Adipose tissue (tissue), 3 donors: ENCODE measurements at places on chromosomes 12 and 14. TPM values are rescaled to one million over a fixed set of nuclear protein-coding genes. Genes with fewer than 3 reads are reported as not detected.

Gene LACRT
- not detected for polyA plus RNA-seq

Gene EPYC
- polyA plus RNA-seq = 0.04 TPM

Gene TMEM121
- polyA plus RNA-seq = 1.8 TPM

Gene KRT3
- polyA plus RNA-seq = not detected

Gene FAM90A1
- 0.59 TPM for polyA plus RNA-seq

Gene TBC1D30
- polyA plus RNA-seq = 0.34 TPM

Gene SLC25A47
- polyA plus RNA-seq = 0.05 TPM

Gene STAC3
- 0.72 TPM for polyA plus RNA-seq

Gene EIF2S3B
- 0.79 TPM for polyA plus RNA-seq

Gene RNU4-1
- polyA plus RNA-seq = not detected

Gene ADCY6
- 28.0 TPM for polyA plus RNA-seq

Gene RIN3
- 2.2 TPM for polyA plus RNA-seq

Gene ALX1
- polyA plus RNA-seq = not detected
